ENCODE measurements at places on chromosomes 6 and 20. TPM values are rescaled to one million over a fixed set of nuclear protein-coding genes. Genes with fewer than 3 reads are reported as not detected.

DNA sequence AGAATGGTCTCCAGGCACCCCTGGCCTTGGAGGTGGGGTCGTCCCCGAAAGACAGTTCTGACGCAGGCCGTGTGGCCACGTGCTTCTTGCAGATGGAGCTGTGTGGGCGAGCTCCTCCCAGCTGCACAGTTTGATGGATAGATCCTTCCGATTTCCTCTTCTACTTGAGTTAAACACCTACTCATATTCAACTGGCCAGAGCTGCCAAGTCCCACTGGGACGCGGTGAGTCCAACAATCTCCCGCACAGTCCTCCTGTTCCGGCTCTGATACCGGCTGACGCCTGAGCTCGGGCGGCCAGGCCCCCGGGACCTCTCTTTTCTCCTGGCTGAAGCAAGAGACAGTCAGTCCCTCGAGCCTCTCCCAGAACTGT, 57.9 kb upstream of the DACT2 start:
- no peaks in the 10 kb centered on the region for H3K36me3 ChIP-seq
- H3K27me3 ChIP-seq = no peaks in the 10 kb centered on the region
- H3K4me1 ChIP-seq = peaks cover 14% of the 10 kb centered on the region
- H3K27ac ChIP-seq = peak overlapping the region; percentile 47

DNA sequence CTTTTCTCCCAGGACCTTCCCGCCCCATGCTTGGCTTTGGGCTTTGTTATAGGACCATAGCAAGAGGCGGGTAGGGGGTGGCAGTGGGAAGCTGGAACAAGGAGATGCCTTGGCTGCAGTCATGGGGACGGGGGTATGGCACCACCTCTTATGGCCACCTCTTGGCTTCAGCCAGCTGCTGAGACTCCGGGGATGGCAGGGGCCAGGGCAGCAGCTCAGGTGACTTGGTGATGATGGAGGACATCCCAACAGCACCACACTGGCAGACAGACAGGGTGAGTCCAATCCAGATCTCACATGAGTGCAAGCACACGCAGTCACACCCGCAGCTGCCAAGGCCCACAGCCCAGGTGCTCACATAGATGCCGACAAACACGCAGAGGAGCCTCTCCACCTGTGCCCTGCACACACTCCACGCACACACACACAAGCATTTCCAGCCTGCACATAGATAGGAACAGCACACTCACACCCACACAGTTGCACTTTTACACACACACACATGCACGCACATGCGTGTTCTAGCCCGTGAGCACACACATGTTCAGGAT, 6.2 kb downstream of the NOL4L start:
- peaks cover 29% of the 10 kb centered on the region for H3K4me1 ChIP-seq
- peaks cover 16% of the 10 kb centered on the region for H3K27me3 ChIP-seq
- no peak overlapping the region for H3K27ac ChIP-seq
- DNase-seq = no peak
- no peak overlapping the region for H3K4me3 ChIP-seq

DNA sequence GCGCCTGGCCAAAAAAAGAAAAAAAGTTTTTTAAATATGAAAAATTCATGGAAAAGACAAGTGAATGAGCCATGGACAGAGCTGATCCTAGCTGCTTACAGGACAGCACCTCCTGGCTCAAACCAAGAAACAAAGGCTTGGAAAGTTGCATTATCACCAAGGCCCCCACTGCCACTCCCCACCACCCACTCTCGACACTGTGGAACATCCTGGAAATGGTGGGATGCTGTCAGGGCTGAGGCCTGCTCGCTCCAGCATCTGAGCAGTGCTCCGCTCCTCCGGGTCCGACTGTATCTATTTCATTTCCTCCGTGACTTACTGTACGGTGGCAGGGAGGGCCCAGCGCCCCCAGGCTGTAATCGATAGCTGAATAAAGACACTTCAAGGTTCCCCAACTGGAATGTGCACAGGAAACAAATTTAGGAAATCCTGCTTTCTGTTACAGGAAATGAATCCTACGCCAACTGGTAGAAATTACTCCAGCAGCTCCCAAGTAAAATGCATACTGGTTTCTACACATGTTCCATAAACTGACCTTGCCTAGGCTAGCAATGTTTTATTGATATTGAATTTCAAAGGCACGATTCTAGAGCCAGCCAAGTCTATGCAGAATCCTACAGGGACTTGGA, 109.5 kb upstream of the NFATC2 start:
- H3K4me3 ChIP-seq = no peak overlapping the region
- no peaks in the 10 kb centered on the region for H3K36me3 ChIP-seq
- no peaks in the 10 kb centered on the region for H3K27me3 ChIP-seq
- DNase-seq = no peak
- H3K27ac ChIP-seq = no peak overlapping the region
- H3K4me1 ChIP-seq = no peaks in the 10 kb centered on the region

DNA sequence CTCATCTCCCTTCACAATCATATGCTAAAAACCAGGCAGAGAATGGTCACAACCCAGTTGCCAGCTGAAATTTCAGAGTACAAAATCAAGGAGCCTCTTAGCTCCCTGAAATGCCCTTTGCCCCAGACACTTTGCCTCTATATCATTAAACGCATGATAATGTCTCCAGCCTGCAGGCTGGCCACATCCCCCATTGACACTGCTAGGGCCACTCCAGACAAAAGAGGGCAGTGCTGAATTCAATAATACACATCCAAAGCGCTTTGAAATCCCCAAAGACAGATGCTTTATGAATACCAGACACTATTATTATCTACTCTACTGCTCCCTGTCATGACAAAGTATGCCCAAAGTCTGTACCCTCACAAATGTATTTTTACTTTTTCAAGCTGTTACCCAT, 348.3 kb upstream of the POU3F2 start:
- H3K27ac ChIP-seq = no peak overlapping the region
- no peaks in the 10 kb centered on the region for H3K4me1 ChIP-seq
- H3K4me3 ChIP-seq = no peak overlapping the region
- H3K36me3 ChIP-seq = no peaks in the 10 kb centered on the region

DNA sequence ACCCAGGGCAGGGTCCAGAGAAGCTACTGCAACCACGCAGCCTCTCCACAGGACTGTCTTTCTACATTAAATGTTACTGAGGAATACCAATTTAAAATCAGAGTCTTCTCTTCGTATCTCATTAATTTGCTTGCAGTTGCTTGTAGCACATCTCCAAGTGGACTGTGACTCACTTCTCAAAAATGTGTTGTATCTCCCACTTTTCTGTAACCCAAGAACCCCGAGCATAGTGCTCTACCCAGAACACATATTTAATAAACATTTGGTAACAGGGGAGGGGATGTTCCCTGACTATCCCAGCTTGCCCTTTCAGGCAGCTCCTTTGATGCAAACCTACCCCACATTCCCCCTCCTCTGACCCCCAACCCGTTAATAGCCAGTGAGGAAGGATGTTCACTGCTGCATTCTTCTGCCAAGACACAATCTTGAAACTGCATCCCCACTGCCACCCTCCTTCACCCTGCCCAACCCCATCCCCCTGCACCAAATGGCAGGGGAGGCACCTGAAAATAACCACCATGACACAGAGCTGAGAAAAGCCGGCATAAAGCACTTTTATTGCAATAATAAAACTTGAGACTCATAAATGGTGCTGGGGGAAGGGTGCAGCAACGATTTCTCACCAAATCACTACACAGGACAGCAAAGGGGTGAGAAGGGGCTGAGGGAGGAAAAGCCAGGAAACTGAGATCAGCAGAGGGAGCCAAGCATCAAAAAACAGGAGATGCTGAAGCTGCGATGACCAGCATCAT, 24.2 kb downstream of the FKBP1A start:
- H3K36me3 ChIP-seq = peaks cover 62% of the 10 kb centered on the region
- no peaks in the 10 kb centered on the region for H3K27me3 ChIP-seq
- no peak for DNase-seq
- H3K27ac ChIP-seq = no peak overlapping the region
- H3K4me1 ChIP-seq = peaks cover 32% of the 10 kb centered on the region

DNA sequence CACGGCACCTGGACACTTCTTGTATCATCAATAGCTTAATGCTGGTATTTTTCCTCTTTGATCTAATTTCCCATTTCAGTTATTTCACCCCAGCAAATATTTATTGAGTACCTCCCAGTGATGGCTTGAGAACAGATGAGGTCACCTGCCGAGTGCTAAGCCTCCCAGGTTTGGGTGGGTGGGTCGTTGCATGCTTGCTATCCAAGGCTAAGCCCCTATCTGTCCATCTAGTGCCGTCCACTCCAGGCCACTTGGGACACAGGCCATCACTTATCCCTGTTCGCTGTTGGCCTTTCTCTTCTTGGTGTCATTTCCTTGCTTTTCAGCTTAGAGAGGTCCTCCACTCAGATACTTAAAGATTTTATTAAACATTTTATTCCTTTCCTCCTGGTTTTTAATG, 10.8 kb upstream of the NNAT start:
- H3K27ac ChIP-seq = no peak overlapping the region
- DNase-seq = no peak
- H3K36me3 ChIP-seq = peaks cover 55% of the 10 kb centered on the region
- no peaks in the 10 kb centered on the region for H3K4me1 ChIP-seq

DNA sequence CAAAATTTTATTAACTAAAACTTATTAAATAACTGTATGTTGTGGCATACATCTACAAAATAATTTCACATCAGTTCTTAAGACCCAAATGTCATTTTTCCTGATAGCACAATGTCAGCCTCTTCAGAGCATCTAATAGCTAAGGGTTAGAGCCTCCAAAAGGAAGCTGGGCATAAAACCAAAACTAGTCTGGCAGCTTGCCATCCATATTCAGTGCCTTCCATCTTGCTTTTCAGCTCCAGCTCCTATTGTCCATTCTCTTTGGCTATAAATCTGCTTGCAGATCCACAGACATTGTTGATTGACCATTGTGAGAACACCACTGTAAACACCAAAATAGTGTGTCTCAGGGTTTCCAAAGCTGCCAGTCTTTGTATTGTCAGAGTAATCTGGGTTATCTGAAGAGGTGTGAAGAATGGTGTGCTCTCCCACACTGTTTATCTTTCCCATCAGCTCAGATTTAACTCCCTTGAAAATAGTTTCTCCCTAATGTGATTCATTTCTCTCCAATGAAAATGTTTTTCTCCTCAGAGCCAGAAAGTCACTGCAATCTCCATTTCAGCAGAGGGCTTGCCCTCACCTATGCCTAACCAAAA, 154.8 kb upstream of the KCNQ5 start:
- H3K27me3 ChIP-seq = no peaks in the 10 kb centered on the region
- H3K27ac ChIP-seq = no peak overlapping the region
- H3K4me1 ChIP-seq = no peaks in the 10 kb centered on the region
- H3K4me3 ChIP-seq = no peak overlapping the region
- peak; percentile 9 for DNase-seq

- DNase-seq = no peak
- no peaks in the 10 kb centered on the region for H3K4me1 ChIP-seq
- no peak overlapping the region for H3K4me3 ChIP-seq
- no peaks in the 10 kb centered on the region for H3K36me3 ChIP-seq
- no peaks in the 10 kb centered on the region for H3K27me3 ChIP-seq
Measured at GRCh38 chr6:42333612-42334011, 116.0 kb upstream of the MRPS10 start.

DNA sequence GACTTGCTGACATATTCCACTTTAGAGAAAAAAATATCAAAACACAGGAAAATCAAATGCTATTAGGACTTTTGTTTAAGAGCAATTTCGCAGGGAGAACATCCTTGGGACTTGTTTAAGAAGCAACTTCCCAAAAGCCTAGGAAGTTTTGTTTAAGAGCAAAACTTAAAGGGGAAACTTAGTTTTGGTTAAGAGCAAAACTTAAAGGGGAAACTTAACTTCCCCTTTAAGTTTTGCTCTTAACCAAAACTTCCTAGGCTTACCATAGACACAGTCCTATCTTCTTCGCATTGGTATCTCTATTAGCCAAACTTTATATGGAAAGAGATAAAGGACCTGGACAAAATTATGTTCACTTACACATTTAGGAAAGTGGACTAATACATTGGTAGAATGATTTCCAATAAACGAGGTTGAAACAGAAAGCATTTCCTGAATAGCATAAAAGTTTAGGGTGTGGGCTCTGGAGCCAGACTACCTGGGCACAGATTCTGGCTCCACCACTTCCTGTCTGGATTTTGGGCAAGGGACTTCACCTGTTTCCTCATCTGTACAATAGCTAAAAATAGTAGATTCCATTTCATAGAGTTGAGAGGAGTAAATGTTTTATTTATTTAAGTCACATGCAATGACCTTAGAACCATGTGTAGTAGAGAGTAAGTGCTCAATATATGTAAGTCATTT, 15.7 kb downstream of the PAQR8 start:
- no peak overlapping the region for H3K4me3 ChIP-seq
- H3K4me1 ChIP-seq = no peaks in the 10 kb centered on the region
- no peak overlapping the region for H3K27ac ChIP-seq
- DNase-seq = no peak
- H3K27me3 ChIP-seq = no peaks in the 10 kb centered on the region
- no peaks in the 10 kb centered on the region for H3K36me3 ChIP-seq

DNA sequence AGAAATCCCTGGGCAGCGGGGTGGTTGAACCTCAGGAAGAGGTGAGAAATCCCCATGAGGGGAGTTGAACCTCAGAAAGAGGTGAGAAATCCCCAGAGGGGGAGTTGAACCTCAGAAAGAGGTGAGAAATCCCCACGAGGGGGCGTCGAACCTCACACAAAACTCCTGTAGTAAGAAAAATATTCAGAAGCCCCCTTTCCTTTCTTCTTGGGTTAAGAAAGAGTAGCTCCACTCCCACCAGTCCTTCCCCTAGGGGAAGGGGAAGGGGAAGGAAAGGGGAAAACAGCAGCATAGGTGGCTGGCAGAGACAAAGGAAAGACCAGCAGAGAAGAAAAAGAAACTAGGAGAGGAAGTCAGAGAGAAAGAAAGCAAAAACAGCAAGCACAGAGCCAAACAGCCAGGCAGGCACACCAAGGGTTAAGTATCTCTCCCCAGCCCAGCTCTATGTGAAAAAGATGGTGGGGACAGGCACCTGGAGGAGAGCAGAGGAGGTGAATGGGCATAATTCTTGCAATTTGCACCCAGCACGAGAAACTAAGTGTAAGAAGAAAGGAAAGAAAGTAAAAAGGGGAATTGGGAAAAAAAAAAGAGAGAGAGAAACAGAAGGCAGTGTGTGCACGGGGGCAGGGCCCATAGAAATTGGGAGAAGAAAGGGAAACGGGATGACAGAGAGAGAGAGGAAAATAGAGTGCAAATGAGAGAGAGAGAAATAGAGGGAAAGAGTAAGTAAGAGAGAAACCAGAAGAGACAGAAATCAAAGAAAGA, 88.2 kb downstream of the PLG start:
- H3K27me3 ChIP-seq = no peaks in the 10 kb centered on the region
- no peak overlapping the region for H3K27ac ChIP-seq
- H3K4me3 ChIP-seq = no peak overlapping the region
- H3K36me3 ChIP-seq = no peaks in the 10 kb centered on the region

- no peak overlapping the region for H3K4me3 ChIP-seq
- no peak for DNase-seq
- H3K4me1 ChIP-seq = no peaks in the 10 kb centered on the region
Measured at GRCh38 chr6:95958686-95959085, 57.1 kb upstream of the FUT9 start.

GRCh38 chr6:154931711-154932424, 63.2 kb upstream of the TIAM2 start:
- no peaks in the 10 kb centered on the region for H3K36me3 ChIP-seq
- H3K27me3 ChIP-seq = no peaks in the 10 kb centered on the region
- no peak overlapping the region for H3K4me3 ChIP-seq

GRCh38 chr6:82144852-82145340, 102.6 kb downstream of the IBTK start:
- no peak overlapping the region for H3K27ac ChIP-seq
- H3K4me1 ChIP-seq = peaks cover 19% of the 10 kb centered on the region
- no peaks in the 10 kb centered on the region for H3K36me3 ChIP-seq
- DNase-seq = peak; percentile 66
- no peaks in the 10 kb centered on the region for H3K27me3 ChIP-seq
- no peak overlapping the region for H3K4me3 ChIP-seq

Gene MOG
- total RNA-seq = not detected

Gene DEFB132
- not detected for total RNA-seq

Gene LKAAEAR1
- not detected for total RNA-seq

Gene MACROD2
- total RNA-seq = 31.3 TPM

Gene NOX3
- total RNA-seq = not detected

Measured in stomach (tissue), 19 donors.